ENCODE measurements at places on chromosomes 1 and 21.

GRCh38 chr1:77484334-77484733 lies 198.1 kb downstream of the ZZZ3 start:
- DNase-seq = no peak

DNA sequence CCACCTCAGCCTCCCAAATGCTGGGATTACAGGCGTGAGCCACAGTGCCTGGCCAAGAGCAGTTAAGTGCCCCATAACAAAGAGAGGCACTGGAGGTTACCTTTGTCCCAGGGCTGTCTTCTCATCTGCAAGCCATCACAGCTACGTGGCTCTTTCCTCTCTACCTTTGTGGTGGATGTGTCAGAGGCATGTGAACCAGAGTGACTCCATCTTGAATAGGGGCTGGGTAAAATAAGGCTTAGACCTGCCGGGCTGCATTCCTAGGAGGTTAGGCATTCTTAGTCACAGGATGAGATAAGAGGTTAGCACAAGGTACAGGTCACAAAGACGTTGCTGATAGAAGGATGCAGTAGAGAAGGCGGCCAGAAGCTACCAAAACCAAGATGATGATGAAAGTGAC lies 59.4 kb upstream of the POU2F1 start:
- DNase-seq = peak; percentile 53

DNA sequence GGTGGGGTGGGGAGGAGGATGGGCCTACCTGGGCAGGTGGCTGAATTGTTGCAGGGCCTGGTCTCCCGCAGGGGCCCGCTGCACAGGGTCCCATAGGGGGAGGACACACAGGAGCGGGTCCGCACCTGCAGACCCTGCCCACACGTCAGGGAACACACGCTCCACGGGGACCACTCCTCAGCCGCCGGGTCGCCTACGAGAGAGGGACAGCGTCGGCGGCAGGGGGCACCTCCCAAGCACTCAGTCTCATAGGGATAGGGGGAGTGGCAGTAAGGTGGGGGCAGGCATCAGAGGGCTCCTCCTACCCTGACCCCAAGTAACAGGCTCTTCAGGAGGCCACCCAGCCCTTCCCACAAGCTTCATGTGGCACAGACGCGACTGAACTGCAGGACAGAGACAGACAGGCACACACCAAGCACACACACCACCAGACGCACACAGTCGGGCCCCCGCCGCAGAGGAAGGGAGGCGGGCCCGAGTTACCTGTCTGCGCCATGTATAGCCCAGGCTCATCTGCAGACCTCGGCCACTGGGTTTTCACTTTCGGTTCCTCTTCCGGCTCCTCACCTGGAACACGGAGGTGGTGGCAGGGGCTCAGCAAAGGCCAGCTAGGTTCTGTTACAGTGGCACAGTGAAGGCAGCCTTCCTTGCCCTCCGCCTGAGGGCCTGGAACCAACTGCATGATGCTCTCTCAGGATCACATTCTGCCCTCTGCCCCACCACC lies 19.8 kb downstream of the ADGRB2 start:
- DNase-seq = no peak

GRCh38 chr1:75733661-75734060 lies 9.2 kb downstream of the ACADM start:
- no peak for DNase-seq

DNA sequence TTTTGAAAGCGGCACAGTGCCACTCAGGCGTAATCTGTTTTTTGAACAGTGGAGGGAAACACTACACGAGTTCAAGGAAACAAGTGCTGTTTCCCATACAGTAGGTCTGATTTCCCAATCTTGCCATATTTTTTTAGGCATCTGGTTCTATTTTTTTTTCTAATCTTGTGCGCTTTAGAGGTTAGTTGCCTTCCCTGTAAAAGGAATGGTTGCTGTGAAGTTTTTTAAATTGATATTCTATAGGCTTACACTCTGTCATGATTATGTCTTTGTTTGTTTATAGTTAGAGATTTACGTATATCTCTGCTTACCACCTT lies 1.2 kb downstream of the NASP start:
- DNase-seq = no peak

GRCh38 chr1:211625040-211625439 lies 46.1 kb upstream of the SLC30A1 start:
- no peak for DNase-seq

DNA sequence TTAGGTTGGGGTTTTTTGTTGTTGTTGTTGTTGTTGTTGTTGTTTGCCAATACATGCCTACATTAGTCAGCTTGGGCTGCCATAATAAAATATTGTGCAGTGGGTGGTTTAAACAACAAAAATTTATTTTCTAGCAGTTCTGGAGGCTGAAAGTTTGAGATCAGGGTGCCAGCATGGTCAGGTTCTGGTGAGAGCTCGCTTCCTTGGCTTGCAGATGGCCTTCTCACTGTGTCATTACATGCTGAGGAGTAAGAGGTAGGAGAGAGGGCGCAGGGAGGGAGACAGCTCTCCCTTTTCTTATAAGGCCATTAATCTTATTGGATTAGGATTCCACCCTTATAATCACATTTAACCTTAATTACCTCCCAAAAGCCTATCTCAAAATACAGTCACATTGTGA lies 52.7 kb downstream of the DIRAS3 start:
- DNase-seq = no peak
